ENCODE measurements at places on chromosomes 7 and 10.
A peak's percentile ranks its signal among the peaks of the same experiment; 100 is the strongest.

GRCh38 chr7:139744768-139745677, 32.8 kb downstream of the HIPK2 start:
- DNase-seq, result no peak

- no peak for DNase-seq
Observed at GRCh38 chr10:88831709-88832108, 19.9 kb downstream of the ANKRD22 start.

DNA sequence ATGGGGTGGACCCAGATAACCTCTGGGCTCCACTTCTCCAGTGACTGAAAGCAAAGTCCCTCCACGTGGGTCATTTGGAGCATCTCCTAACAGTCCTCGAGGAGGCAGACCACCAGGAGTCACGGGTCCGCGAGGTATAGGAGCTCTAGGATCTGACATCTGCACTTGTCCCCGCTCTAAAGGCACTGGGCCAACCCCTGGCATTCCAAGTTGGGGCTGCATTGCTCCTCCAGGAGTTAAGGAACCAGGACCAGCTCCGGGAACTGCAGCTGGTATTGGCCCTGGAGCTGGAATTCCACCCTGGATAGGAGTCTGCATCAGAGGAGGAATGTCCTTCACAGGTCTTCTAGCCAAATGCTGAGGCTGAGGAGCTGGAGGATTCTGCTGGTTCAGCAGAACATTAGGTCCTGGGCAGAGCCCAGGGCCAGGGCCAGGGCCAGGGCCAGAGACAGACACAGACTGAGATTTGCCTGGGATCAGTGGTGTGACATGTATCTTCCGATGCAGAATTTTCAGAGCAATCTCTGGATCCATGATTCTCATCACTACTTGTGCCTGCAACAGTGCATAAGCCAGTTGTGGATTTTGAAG, 827 bp downstream of the CSTF2T start:
- DNase-seq, result no peak

DNA sequence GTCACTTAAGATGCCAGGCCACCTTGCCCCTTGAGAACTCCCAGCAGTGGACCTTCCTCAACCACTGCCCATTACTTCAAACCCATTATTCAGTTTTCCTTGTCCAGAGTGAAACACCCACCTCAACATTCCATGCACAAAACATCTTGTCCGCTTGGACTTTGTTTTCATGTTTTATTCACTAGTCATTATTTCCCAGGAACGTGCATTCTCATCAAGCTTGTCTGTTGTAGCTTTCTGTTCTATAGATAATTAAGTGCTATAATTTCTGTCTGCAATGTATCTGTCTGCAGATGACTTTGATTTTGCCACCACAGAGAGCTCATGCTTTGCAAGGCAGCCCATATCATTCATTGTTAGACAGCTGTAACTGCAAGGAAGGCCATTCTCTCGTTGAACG, 117.4 kb downstream of the RAB18 start:
- DNase-seq, result no peak

DNA sequence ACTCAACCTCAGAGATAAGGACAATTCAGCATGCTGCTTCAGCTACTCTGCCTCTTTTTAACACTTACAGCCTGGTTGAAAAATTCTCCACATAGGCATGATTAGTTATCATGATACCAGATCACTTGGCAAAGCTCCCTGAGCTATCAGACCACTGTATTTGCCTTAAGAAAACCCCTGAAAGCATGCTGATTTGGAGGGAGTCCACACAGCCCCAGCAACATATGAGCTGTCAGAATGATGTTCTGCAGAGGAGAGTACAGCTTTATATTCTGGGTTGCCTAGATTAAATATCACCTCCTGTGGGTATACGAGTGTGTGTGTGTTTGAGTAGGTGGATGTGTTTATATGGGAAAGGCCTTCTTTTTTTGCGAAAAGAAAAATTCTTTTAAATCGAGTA, 170.2 kb upstream of the CHRM2 start:
- no peak for DNase-seq

- DNase-seq, result no peak
Observed at GRCh38 chr7:25180592-25180923, 47.7 kb downstream of the NPVF start.

- peak; percentile 76 for DNase-seq
Observed at GRCh38 chr10:61899069-61899531, 2.4 kb upstream of the ARID5B start.

DNA sequence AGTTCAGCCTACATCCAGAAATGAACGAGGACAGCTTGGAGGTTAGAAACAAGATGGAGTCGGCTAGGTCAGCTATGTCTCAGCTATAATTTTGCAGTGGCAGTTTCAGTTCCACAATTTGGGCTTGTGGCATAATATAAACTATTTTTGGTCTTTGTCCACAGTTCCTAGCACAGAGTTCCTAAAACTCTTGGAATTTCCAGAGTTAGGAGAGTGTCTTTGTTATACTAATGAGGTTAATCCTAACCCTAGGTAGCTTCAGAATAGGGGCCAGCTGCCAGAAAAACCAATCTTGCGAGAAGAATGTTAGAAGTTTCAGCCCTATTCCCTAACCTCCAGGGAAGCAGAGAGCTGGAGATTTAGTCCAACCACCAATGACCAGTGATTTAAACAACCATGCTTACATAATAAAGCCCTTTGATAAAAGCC, 131.9 kb downstream of the AKR1D1 start:
- DNase-seq, result no peak

DNA sequence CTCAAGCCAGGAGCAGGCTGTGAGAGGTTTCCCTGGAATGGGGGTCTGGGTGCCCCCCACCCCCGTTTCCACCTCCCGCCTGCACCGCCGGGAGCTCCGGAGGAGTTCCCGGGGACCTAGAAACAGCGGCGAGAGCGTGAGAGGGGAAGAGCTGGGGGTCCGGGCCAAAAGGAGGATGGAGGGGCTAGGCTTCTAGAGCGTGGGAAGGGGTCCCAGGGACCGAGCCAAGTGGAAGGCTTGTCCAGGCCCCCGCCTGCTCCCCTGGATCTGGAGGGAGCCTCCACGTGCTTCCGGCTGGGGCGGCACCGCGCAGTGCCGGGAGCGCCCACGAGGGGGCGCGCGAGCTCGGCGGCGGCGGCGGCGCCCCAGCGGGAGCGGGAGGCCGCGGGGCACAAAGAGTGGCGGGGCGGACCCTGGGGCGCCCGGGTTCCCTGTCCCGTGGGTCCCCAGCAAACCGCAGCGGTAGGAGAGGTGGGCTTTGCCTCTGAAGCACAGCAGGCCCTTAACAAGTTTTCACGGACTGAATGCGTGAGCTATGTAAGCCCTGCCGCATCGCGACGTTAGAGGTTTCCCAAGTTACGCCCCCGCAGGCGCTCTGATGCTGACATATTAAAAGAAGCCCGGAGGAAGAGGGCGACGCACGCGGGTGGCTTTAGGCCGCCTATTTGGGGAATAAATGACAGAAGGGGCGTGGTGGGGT, 104.4 kb upstream of the LRRC4 start:
- peak; percentile 49 for DNase-seq

DNA sequence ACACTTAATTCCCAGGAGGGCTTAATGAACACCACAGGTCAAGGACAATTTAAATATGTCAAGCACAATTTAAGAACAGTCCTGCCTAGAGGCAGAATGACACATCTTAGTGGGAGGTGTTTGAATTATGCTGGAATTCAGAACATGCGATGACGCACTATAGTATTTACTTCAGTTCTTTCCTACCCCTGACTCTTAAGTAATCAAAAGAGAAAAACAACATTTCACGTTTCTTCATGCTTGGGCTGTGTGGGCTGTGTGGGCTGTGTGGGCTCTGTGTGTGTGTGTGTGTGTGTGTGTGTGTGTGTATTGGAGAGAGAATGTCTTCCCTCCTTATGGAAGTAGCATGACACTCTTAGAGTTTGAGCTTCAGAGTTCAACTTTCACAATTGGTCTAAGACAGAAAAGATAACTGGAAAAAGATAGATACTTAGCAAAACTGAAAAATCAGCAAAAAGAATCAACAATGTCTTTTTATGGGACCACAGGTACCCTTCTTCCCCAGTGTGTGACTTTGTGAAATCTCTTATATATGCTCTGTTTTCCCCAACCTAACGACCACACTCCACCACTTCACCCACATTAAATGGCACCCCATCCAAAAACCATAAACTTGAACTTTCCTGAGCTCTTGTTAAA, 33.7 kb upstream of the CABCOCO1 start:
- peak; percentile 90 for DNase-seq

- DNase-seq, result no peak
Observed at GRCh38 chr10:110171032-110171431, 36.4 kb upstream of the MXI1 start.
